WTC11 (cell line): ENCODE measurements at places on chromosomes 6 and 20. TPM values are rescaled to one million over a fixed set of nuclear protein-coding genes. Genes with fewer than 3 reads are reported as not detected.

GRCh38 chr6:52424513-52424912 lies 4.4 kb downstream of the EFHC1 start:
- no peak for DNase-seq

GRCh38 chr20:60107621-60108390 lies 149.6 kb downstream of the CDH26 start:
- DNase-seq: no peak

- DNase-seq: no peak
These were observed 83.0 kb downstream of the HFE start for GRCh38 chr6:26170181-26170580.

- no peak for DNase-seq
These were observed 27.3 kb downstream of the WRNIP1 start for GRCh38 chr6:2792330-2793110.

DNA sequence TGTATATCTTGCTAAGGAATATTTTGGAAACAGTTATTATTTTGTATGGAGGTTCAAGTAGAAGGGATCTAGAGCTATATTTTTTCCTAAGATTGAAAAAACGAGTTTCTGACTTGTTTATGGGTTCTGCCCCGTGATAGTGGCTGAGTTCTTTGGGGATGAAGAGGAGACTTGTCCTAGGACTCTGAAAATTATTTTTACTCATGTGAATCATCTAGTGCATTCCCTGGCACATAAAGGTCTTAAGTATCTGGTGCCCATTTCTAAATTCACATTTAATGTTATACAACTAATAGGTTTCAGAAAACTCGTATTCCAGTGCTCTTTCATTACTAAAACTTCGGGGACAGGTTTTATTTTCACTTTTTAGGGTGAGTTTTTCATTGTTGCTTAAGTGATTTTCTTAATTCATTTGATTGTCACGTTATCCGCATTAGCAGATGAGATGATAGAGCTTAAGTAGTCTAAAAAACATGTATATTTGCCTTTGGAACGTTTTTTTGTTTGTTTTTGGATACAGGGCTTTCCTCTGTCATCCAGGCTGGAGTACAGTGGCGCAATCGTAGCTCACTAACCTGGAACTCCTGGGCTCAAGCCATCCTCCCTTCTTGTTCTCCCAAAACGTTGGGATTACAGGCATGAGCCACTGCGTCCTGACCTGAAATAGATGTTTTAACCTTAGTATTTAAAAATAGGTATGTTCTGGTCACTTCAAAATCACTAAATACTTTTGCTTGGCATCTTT lies 2.1 kb downstream of the NFYA start:
- DNase-seq: no peak

GRCh38 chr20:42095221-42095620 lies 477.0 kb upstream of the CHD6 start:
- DNase-seq: no peak

GRCh38 chr20:24146231-24146634 lies 157.7 kb upstream of the GGTLC1 start:
- no peak for DNase-seq

Gene MACROD2
- total RNA-seq: 3.0 to 4.1 TPM (median 3.5 TPM) in 3 replicates

Gene C6orf163
- total RNA-seq: 1.2 to 2.0 TPM (median 1.9 TPM) in 3 replicates

Gene GPR6
- 0.22 TPM in 1 of 3 replicates, not detected in the others for total RNA-seq

DNA sequence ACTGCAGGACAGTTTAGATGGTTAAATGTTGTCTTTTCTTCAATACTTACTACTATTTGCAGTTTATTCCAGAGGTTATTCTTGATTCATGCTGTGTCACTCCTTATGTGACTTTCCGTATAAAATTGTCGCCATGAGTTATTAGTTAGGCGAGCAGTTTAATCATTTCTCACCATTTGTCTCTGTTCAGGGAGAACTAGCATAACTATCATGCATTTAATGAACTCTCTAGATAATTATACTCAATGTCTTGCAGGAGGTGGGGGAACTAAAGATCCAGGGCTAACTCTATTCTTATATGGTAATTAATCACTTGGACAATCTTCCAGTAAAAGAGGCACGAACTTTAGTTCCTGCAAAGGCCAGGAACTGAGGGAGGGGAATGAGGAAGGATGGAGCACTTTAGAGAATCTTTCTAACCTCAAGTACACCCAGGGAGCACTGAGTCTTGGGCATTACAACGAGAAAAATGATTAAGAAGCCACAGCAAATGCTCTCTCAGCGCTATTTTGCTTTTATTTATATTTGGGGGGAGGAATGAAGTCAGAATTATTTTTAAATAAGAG lies 58.3 kb downstream of the IYD start:
- no peak for DNase-seq

DNA sequence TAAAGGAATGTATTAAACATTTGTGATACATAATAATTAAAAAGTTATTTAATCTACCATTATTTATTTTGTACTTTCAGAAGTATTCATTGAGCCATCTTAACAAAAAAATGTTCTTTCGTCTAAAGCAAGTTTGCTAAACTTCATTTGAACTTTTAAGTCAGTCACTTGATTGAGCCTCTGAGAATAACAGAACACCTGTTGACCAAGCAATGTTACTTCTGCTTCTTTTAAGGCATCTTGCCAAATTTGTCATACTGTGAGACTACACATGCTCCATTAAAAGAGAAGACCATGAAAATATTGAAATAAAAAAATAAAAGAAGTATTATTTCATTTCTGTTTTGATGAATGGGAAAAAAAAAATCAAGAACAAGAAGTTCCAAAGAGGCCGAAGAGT lies 141.8 kb upstream of the BMP5 start:
- no peak for DNase-seq

DNA sequence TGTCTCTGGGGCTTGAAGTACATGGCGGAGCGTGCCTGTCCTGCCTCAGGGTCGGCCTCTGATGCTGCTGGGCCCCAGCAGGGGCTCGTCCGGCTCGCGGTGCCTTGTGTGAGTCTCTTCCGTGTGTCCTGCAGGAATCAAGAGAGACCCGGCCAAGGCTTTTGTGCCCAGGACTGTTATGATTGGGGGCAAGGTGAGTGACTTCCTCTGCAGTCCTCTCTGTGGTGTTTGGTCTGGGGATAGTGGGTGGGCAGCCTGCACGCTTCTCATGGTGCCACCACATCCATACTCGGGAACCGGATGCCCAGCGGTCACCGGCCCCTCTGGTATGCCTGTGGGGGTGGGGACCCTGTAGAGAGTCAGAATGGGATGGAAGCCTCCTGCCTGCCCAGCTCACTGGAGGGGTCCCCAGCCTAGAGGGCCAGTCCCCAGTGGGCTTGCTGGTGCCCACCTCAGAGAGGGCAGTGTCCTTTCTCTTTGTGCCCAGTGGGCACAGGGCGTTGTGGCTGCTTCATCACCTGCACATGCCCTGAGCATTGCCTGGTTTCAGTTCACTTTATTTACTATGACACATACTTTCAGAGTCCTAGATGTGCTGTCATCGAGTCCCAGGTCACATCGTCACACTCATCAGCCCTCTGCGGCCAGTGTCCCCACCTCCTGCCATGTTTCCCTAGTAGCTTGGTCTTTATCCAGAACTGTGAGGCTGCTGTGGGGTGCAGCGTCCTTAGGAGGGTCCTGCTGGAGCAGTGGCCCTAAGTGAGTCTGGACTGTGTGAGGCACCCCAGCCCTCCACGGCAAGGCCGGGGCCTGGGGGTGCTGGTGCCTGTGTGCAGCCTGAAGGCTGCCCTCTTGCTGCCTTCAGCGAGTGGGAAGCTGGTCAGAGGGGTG lies 40.7 kb downstream of the PYGB start:
- no peak for DNase-seq

DNA sequence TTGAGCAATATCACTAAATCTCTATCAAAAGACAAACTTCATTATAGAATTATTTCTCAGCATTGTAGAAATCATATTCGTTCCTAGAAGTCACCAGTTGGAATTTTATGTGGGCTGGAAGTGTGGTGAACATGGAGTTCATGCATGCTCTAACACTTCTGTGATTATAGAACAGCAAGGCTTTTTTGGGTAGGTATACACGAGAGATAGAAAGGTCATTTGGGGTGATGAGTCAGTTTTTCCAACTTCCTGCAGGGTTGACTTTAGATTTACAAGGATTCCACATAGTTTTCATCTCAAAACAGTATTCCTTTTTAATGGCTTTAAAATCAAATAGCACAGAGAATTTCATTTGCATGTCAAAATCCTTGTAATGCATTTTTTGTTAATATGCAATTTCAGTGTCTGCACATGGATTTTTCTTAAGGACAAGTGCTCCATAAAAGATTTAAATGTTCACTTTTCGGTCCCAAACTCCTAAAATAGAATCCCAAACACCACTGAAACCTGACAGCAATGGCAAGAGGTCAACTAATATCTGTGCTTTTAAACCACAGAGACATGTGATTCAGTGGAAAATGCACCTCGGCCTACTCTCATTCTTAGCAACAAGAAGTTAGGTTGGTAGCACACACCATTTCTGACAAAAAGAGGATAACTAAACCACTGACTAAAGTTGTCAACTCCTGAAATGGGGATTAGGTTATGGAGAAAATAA lies 211.0 kb downstream of the MOXD1 start:
- DNase-seq: no peak

Gene ADIG
- not detected in 3 replicates for total RNA-seq

Gene GPX5
- not detected in 3 replicates for total RNA-seq
